HepG2 (cell line): ENCODE measurements at places on chromosomes 1 and 21. TPM values are rescaled to one million over a fixed set of nuclear protein-coding genes. Genes with fewer than 3 reads are reported as not detected.

GRCh38 chr1:167127236-167127635 lies 33.4 kb downstream of the STYXL2 start:
- no peak for DNase-seq

The HRNR gene
- not detected in 2 replicates for total RNA-seq

The SLC30A10 gene
- 14.7 and 30.2 TPM in 2 replicates for total RNA-seq

The UBE2G2 gene
- 55.4 and 62.0 TPM in 2 replicates for total RNA-seq

The PDPN gene
- not detected in 2 replicates for total RNA-seq
